Activated gamma-delta T cell treated with anti-CD3 and anti-CD28 coated beads, Interleukin-2, amount 50 U/mL, for 16 hours (primary cell): ENCODE measurements at places on chromosomes 1 and 21.
A peak's percentile ranks its signal among the peaks of the same experiment; 100 is the strongest.

- DNase-seq: no peak
Measured at GRCh38 chr1:93005252-93005598, 44.0 kb upstream of the DIPK1A start.

GRCh38 chr1:168084396-168085231 lies 52.1 kb downstream of the GPR161 start:
- peak; percentile 48 for DNase-seq

- DNase-seq: no peak
Measured at GRCh38 chr21:27047658-27048314, 80.9 kb upstream of the ADAMTS5 start.

DNA sequence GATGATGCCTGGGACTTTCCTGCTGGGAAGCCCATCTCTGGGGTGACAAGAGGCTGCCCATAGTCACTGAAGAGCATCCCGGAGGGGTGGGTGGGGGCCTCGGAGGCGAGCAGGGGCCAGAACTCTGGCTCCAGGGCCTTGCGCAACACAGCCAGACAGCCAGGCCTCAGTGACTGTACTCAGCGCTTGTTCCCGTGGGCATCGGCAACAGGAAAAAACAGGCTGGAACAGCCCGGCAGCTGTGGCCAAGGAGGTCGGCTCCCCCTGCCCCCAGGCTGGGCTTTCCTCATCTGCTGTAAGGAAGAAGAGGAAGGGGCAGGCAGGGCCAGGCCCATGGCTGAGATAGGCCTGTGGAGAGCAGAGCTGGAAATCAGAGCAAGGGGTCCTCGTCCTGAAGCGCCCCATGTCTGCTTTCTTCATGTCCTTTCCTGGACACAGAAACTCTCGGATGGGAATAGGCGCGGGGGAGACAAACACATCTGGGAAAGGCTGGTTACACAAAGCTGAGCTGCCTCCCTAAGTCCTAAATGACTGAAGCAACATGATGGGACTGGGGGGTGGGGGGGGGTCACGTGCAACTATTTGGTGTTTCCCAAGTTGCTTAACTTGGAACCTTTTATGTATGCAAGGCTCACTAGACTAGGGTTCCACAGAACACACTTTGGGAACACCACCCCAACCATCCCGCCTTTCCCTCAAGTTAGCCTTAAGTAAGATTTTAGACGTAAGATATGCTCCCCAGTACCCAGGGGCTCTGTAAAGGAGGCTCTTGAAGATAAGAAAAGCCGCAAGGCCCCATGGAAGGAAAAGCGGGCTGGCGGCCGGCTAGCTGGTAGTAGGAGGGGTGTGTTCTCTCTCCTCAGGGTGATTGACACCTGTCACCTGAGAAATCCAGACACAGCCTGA lies 30.7 kb downstream of the HSPG2 start:
- DNase-seq: no peak

DNA sequence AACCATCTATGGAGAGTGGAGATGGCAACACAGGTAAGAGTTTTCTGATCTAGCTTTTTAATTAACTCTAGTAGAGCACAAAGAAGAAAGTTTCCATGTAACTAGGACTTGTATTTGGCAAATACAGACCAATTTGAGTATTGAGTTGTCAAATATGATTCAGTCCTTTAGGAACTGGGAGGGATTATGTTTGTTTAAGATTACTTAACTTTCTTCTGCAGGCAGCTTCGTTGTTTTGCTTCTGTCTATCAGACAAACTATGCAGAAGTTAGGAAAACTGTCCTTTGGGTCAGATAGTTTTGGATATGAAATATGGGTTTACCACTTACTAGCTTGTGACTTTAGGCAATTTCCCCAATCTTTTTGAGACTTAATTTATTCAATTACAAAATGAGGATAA lies 111.8 kb downstream of the POU2F1 start:
- DNase-seq: no peak

DNA sequence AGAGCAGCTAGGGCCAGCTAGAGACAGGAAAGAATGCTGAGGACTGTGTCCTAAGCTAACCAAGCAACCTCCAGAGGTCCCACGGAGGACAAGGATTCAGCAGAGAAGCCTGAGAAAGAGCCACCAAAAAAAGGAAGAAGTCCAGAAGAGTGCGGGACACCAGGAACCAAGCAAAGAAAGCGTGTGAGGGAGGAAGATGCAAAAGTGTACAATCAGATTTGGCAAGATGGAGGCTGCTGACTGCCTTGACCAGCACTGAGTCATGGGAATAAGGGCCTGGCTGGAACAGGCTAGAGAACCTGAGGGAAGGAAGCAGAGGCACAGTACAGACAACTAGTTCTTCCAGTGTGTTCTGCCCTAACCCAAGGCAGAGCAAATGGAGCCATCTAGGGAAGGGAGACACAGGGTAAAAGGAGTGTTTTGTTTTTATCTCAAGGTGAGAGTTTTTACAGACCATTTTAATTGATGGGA lies 18.5 kb downstream of the TP53BP2 start:
- no peak for DNase-seq

- no peak for DNase-seq
Measured at GRCh38 chr1:45870500-45870899, 67.1 kb downstream of the MAST2 start.

GRCh38 chr21:46550116-46550941 lies 54.6 kb downstream of the S100B start:
- peak; percentile 49 for DNase-seq

DNA sequence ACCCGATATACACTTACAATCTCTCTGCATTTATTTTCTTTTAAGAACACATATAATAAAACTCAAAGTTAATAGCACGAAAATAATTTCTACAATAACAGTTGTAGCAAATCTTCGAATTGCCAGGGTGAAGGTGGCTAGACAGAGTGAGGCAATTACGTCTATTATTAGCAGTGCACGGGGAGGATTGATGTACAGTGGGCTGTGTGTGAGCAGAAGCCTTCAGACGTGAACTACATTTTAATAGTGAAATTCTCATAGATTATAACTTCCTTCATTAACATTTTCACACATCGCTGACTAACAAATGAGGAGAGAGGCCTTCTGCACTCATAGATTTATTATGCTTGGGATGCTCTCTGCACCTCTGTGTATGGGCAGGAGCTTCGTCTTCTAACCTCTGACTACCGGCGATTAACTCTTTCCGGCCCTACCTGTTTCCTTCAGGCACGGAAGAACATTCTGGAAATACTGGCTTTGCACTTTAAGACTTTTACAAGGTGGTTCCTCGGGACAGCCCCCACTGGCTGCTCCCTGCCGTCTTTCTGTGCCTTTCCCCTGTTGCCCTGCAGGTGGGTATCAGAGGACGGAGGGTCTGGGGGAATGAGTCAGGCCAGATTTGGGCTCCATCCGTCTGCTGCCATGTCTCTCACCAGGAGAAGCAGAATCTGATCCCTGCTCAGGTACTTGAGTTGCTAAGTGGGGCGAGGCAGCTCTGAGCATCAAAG lies 200.5 kb downstream of the CAMTA1 start:
- DNase-seq: no peak

- DNase-seq: no peak
Measured at GRCh38 chr21:42056996-42057689, 14.0 kb upstream of the UMODL1 start.

DNA sequence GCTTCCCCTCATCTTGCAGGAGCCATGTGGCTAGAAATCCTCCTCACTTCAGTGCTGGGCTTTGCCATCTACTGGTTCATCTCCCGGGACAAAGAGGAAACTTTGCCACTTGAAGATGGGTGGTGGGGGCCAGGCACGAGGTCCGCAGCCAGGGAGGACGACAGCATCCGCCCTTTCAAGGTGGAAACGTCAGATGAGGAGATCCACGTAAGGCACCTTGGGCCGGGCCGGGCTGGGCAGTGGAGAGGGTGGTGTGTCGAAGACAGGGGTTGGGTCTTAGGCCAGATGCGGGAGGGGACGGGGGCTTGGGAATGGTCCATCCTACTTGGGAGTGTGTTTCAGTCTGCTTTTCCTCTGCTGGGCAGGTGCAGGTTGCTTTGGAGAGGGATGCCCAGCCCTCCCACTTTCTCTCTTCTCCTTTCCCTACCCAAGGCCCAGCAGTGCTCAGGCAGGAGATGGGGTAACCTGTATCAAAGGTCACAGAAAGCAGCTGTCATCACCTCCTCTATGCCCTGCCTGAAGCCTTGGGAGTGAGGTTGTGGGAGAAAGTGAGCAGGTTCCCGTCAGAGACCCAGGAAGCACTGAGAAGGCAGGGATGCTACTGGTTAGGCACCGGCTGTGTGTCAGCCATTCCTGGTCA lies 18.9 kb downstream of the EPHX1 start:
- no peak for DNase-seq

- DNase-seq: no peak
Measured at GRCh38 chr1:7967651-7968050, 6.1 kb downstream of the PARK7 start.

- DNase-seq: no peak
Measured at GRCh38 chr1:36328713-36329112, 5.3 kb upstream of the EVA1B start.

DNA sequence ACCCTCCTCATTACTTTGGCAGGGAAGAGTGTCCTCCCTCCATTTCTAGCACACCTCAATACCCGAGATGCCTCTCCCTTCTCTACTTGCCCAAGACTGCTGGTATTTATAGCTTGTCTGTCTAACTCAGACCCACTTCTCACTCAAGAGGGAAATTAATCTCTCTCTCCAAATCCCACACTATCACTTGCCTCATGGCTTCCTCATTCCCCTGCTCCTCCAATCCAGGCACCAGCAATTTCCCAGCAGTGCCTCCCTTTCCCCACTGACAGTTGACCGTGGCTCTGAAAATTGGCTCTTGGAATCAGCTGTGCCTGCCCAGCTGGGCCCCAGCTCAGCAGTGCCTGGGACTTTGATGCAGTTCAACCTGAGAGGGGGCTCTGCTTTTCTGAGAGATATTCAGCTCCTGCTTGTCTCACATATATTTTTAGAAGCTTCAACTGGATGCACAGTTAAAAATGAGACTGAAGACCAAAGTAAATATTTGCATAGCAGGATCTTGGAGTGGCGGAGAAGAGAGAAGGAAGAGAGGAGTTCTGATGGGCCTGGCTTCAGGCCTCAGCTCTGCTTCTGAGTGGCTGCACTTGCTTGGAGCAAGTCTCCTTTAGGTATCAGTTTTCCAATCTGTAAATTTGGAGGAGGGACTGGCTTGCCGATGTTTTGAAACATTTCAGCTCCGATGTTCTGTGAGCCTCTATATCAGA lies 81.1 kb upstream of the SPATA6 start:
- DNase-seq: no peak

GRCh38 chr1:248800459-248800858 lies 25.3 kb downstream of the SH3BP5L start:
- DNase-seq: no peak

- DNase-seq: no peak
Measured at GRCh38 chr1:182062223-182062622, 711 bp upstream of the ZNF648 start.

DNA sequence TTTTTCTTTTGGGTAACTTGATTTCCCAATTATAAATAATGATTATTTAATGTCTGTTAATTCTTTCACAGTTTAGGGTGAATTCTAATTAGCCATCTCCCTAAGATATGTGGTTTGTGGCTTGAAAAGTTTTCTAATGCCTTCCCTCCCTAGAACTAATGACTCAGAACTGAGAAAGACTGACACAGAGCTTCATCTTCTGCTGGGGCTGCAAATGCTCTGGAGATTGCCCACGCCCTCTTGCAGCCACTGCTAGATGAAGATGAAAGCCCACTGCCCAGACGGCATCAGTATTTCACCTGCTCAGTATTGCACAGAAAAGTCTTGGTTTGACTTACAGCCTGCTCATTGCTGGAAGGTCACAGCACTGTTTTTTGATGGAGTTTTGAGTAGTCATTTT lies 101.5 kb downstream of the ST6GALNAC3 start:
- no peak for DNase-seq

DNA sequence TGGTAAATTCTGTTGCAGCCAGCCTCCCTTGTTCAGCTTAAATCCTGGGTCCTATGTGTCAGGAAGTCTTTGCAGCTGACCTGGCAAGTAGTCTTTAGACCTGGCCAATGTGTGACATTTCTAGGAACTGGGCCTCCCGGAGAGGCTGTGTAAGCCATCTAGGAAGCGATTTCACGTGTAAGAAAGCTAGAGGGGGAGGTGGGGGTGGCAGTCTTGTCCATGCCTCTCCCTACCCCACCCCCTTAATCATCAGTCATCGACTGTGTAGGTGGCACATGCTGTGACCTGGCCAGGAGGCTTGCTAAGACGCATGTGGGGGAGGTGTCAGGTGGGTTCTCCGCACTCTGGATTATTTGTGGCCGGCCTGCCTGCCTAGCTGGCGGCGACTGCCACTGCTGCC lies 8.4 kb downstream of the C1orf226 start:
- no peak for DNase-seq

- DNase-seq: no peak
Measured at GRCh38 chr21:35070436-35070835, 21.3 kb upstream of the RUNX1 start.

DNA sequence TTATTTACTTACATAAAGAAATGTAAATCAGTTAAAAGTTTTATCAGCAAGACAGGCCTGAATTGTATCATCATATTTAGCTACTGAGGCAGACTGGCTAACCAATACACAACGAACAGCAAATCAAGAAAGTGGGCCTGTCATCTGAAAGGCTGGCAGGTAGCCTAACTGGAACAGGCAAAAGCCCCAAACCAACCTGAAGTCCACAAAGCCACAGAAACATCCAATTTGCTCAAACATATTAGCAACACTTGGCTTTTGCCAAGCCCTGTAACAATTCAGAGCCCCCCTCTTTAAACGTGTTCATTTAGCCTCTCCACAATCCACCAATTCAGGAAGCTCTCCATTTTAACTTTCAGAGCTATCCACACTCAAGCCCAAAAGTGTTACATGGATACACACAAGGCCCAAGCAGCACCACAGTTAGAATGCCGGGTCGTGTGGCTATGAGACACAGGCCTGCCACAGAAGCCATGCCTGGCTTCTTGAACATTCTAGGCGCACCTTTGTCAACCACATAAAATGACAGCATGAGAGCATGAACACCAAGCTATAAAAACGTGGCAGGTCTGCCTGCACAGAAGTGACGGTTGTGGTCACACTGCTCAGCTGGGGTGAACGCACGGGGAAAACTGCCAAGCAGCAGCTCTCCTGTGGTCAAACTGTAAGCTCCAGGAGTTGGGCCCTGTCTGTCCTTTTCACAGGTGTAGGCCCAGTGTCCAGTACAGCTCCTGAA lies 49.3 kb downstream of the CD34 start:
- no peak for DNase-seq

GRCh38 chr1:173112129-173112528 lies 61.4 kb upstream of the TNFSF18 start:
- DNase-seq: no peak

- no peak for DNase-seq
Measured at GRCh38 chr1:48931506-48932192, 155.0 kb upstream of the BEND5 start.

GRCh38 chr1:245325922-245326795 lies 171.4 kb downstream of the KIF26B start:
- DNase-seq: no peak

DNA sequence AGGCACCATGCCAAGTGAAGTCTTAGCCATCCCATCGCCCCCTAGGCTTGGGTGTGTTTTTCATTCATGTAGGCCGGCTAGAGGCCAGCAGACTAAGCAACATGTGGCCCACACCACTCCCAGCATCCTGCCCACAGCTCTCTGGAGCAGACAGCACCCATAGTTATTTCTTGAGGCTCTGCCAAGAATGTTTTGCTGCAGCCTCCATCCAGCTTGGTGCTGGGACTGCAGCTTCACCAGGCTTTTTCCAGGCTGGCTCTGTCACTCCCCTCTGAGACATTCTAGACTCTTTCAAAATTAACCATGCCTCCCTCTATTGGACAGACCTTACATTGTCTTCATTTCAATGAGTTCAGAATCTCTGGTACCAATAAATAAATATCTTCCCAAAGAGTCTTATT lies 104.2 kb downstream of the DUSP10 start:
- no peak for DNase-seq

GRCh38 chr1:153404768-153405167 lies 11.6 kb upstream of the S100A7A start:
- DNase-seq: no peak

GRCh38 chr1:234616644-234617043 lies 6.7 kb upstream of the IRF2BP2 start:
- no peak for DNase-seq
